ENCODE measurements at places on chromosomes 3 and 15.

DNA sequence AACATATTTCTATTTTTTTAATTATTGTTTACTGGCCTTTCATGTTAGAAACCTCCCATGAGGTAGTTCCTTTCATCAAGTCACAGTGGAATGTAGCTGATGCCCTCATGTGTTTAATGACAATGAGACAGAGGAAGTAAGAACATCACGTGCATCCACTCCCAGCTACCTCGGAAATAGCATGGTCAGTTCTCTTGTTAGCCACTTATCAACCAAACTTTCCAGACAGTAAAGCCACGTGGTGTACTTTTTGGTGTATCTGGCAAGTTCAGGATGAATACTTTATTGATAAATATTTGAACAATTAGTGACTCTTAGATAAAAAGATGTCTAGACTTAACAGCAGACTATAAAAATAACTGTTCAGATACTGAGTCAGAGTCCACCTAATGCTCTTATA, 781.7 kb downstream of the MECOM start:
- no peak for DNase-seq

GRCh38 chr3:80334534-80334933, 566.7 kb upstream of the ROBO1 start:
- no peak for DNase-seq

DNA sequence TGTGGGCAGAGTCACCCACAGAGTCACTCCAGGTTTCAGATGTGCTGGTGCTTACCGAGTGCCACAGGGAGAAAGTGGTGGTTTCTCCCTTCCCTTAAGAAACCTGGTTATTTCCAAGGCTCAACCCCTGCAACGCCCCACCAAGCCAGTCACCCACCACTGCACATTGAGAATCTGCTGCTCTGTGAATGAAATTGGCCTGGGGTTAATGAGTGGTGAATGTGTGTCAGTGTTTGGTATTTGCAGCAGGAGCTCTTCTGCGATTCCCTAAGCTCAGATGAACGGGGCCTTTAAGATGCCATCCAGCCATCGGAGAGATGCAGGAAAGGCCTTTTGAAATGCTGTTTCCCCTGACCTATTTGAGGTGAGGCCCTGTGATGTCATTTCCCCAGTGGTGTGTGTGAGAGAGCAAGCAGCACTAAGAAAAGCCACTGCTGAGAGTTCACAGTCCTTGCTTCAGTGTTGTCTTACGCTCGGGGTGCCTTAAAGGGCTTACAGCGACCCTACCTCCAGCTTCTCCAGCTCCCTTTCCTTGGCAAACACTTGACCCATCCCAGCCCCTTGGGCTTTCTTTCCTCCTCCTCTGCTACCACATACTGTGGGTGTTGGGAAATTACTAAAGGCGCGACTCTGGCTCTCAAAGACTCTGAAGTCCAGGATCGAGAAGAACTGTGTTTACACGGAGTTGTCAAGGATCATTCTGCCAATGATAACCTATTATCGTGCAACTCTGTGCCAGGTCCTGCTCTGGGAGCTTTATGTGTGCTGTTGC, 68.9 kb downstream of the SMAD3 start:
- no peak for DNase-seq

DNA sequence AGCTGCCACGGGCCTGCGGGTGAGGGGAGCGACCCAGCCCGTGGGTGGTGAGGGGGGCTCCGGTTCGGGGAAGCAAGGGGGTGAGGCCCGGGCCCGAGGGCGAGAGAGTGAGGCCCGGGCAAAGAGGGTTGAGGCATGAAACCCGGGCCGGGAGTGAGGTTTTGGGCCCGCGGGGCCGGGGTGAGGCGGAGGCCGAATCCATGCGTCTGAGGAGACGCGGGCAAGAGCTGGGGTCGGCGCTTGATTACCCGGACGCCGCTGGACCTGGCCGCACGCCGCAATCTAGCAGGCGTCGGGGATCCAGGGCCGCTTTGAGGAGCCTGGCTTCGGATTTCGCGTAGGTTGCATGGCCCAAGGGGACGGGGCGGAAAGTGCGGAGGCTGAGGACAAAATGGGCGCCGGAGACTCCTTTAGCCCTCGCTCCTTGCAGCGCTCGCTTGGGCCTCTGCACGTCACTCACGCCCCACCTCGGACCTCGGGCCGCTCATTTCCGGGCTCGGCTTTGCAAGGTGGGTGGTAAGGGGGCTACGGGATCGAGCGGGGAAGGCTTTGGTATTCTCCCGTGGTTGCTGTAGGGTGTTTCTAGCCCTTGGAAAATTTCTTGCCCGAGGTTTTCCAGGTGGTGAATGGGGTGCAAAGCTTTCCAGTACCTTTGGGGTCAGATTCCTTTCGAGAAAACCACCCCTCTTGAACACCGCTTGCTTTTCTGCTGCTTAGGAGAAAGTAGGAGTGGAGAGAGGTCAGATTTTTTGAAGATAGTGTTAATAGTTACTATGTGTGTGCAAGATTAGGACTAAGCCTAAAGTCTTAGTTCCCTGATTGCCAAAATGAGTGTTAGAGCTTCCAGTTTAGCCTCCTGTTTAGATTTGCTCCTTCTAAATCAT, 827 bp downstream of the SLC25A36 start:
- DNase-seq: no peak

DNA sequence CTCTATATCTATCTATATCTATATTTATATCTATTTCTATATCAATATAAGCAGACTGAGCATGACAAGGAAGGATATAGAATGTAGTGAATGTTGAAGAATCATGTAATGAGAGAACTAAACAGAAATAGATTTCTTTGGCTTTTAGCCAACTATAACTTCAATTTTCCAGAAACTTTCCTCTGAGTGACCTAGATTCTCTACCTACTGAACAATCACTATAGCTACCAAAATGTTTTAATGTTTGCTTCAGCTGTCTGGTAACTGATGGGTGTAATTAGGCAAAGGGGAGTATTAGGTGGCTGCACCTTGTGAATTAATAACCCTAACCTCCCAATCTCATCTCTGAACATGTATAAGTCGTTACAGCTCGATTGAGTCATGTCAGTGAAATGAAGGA, 76.4 kb upstream of the ROBO1 start:
- DNase-seq: no peak

DNA sequence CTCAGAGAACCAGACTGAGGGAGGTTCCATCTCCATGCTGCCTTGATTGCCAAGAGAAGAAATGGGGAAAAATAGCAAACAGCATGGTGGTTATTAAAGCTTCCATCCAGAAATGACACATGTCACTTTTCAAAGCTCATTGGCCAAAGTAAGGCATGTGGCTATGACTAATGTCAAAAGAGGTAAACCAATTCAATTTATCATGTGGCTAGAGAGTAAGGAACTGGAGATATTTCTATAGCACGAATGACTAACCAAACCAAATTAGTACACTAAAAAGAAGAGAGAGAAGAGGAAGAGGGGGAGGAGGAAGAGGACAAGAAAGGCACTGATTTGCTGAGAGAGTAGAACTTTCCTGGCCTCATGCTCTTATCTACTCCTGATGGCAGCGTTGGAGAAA, 115.2 kb upstream of the SLC6A11 start:
- DNase-seq: no peak

DNA sequence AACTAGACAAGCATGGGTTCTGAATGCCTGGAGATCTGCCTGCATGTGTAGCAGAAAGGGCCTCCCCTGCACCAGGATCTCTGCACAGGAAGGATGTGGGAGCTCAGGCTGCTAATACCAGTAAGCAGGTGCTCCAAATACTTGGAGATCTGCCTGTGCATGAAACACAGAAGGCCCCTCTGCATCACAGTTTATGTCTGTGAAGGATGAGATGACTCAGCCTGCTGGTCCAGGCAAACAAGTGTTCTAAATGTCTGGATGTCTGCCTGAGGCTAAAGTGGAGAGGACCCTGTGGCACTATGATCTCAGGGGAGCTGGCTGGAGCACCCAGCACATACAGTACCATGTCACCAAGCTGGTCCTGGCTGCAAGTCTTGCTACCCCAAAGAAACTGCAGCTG, 678.8 kb downstream of the MCTP2 start:
- no peak for DNase-seq

DNA sequence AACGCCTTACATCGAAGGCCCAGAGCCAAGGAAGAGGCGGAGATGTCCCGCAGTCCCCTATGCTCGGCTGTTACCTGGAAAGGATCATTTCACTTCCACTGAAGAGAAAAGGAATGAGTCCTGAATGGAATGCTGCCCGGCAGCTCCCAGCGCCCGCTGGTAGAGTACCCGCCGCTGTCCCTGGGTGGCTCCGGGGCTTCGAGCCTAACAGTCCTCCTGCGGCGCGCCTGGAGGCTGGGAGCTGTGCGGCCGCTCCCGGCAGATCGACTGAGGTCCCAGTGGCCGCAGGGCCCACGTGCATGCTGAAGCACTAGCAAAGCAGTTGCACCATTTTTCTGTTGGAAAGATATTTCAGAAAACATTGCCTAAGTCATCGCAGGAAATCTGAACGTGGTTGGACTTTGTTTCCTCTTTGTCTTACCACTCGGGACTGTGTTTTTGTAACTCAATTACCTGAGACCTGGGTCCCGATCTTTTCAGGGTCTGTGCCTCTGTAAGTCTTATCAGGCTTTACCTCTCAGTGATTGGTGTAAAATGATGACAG, 984 bp downstream of the RNU6-1 start:
- DNase-seq: no peak

GRCh38 chr3:162704238-162704637, 1207.6 kb downstream of the OTOL1 start:
- no peak for DNase-seq

- no peak for DNase-seq
Observed at GRCh38 chr15:47507221-47507985, 209.9 kb upstream of the SEMA6D start.
